ENCODE measurements at places on chromosomes 1 and 21.

- DNase-seq: no peak
Observed at GRCh38 chr1:246418565-246419312, 88.3 kb downstream of the SMYD3 start.

DNA sequence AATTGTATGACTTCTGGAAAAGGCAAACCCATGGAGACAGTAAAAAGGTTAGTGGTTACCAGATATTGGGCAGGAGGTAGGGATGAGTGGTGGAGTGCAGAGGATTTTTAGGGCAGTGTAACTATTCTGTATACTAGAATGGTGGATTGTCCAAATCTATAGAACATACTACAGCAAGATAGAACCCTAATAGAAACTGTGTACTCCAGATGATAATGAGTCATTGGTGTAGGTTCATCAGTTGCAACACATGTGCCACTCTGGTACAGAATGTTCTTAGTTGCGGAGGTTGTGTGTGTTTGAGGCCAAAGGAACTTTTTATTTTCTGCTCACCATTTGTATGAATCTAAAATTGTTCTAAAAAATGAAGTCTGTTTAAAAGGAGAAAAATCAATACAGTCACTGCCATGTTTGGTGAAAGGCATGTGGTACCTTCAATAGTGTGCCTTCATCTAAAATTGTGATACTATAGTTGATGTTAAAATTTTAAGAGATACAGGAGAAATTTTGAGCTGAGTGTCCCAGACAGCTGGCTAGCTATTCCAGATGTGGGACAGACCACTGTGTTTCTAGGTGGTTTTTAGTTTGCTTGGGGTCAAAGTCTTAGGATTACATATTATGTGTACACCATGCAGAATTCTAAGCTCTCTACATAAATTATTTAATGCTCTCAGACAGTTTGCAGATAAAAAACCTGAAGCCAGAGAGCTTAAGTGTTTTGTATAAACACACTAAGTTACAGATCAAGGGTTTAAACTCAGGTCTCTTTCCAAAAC lies 150.5 kb downstream of the RPS6KC1 start:
- no peak for DNase-seq

GRCh38 chr1:14529475-14529874 lies 69.0 kb upstream of the KAZN start:
- DNase-seq: no peak

- no peak for DNase-seq
Observed at GRCh38 chr21:28872218-28872617, 120.5 kb downstream of the LTN1 start.

DNA sequence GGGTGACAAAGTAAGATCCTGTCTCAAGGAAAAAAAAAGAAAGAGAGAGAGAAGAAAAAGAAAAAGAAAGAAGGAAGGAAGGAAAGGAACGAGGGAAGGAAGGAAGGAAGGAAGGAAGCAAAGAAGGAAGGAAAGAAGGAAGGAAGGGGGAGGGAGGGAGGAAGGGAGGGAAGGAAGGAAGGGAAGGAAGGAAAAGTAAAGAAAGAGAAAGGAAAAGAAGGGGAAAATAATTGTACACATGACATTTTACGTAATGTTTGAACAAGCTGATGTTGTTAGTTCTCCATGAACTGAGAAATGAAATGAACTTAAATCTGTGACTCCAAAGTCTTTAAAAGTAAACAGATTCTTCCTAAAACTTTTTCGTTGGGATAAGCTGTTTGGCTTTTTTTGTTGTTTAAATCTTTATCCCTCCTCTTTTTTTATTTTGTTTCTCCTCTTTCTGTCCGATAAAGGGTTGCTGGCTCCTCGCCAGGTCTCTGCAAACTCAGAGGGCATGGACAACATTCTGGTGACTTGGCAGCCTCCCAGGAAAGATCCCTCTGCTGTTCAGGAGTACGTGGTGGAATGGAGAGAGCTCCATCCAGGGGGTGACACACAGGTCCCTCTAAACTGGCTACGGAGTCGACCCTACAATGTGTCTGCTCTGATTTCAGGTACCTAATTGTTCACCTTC lies 59.8 kb downstream of the IL12RB2 start:
- no peak for DNase-seq

GRCh38 chr1:60430375-60430774 lies 356.8 kb upstream of the C1orf87 start:
- no peak for DNase-seq

Measured in NCI-H1436 treated with DMSO at 0.1 percent for 48 hours (cell line).